ENCODE measurements at places on chromosomes 5 and 9.
A peak's percentile ranks its signal among the peaks of the same experiment; 100 is the strongest.

DNA sequence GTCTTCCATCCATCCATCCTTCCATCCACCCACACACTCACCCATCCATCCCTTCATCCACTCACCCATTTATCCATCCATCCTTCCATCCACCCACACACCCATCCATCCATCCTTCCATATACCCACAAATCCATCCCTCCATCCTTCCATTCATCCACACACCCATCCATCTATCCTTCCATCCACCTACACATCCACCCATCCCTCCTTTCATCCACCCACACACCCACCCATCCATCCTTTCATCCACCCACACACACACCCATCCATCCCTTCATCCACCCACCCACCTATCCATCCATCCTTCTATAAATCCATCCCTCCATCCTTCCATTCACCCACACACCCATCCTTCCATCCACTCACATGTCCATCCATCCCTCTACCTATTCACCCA lies 23.6 kb downstream of the DRD1 start:
- no peak for DNase-seq

DNA sequence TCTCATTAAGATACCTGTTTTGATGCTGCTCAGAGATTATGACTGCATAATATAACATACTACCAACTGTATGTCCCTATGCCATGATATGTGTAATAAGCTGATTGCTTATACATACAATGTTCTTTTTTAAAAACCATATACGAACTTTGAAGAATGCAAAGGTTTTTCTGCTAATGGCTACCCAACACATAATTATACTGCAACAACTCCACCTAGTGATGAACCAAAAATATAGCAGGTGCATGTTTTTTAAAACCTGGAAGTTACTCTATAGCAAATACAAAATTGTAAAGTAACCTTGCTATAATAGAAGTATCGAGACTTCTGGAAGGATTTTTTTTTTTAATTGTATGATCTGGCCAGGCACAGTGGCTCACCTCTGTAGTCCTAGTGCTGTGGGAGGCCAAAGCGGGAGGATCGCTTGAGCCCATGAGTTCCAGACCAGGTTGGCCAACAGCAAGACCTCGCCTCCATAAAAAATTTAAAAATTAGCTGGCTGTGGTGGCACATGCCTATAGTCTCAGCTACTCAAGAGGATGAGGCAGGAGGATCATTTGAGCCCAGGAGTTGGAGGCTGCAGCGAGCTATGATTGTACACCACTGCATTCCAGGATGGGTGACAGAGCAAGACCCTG lies 49.1 kb downstream of the HOMER1 start:
- DNase-seq: no peak

DNA sequence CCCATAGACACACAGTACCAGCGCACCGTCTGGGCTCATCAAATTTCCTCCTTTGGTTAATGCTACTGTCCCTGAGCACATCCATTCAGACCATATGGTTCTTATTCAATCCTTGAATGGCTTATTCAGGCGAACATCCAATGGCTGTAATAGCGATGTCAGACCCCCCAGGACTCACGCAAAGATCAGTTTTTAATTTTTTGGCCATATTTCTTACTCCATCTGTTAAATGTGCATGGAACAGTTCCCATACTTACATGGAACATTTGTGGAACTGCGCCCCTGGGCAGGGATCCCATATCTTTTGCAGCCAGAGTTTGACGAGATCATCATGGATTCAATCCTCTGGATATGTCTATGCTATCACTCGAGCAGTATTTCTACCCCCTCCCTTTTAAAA lies 213.2 kb downstream of the ADAMTS6 start:
- no peak for DNase-seq

- DNase-seq: no peak
Observed at GRCh38 chr5:158530115-158530514, 569.6 kb downstream of the EBF1 start.

DNA sequence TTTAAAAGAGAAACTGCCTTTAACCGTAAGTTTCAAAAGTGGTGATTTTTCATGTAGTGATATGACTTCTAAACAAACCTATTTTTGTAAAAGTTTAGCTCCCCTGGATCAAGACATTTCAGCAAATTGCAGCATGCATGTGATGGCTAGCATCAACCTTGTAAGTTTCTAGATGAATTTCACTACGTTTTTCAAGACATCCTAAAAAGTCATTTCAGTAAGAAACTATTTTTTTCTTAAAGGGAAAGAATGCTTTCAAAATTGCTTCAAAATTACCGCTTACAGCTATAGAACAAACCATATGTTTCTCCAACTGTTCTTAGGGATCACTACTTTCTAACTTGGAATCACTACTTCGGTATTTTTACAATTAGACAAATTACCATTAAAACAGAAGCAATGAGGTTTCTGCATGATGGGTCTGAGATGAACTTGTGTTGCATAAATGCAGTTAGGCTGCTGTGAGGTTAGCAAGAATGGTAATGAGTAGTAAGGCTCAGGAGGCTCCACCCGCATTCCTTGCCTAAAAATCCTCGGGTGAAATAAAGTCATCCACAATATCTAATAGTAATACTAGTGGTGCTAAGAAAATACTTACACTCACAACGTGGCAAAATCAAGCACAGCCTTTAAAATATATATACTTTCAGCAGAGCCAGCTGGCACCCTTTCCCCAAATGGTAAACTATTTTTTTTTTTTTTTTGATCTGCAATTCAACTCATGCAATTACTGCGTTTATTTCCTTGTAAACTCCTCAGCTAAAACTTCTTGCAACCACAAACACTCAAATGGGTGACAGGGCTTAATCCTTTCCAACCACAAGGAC lies 53.8 kb downstream of the CDC14B start:
- no peak for DNase-seq

DNA sequence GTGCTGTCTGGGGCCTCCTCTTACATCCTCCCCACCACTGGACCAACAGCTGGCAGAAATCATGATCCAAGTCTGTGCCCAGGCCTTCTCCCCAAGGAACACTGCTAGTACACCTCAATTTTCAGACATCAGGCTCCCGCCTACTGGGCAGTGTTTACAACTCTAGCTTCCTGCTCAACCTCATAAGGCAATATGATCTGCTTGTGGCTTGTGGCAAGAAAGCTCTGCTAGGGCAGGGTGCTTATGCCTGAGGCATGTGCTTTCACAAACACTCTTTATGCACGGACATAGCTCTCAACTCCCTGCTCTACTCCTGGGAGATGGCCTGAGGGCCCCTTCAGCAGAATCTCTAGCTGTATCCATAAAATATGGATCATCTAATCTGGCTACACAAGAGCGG lies 32.5 kb downstream of the SH3TC2 start:
- DNase-seq: no peak

- DNase-seq: no peak
Observed at GRCh38 chr9:30382271-30382670, 2002.2 kb upstream of the ACO1 start.

- DNase-seq: no peak
Observed at GRCh38 chr9:86708918-86709835, 238.1 kb downstream of the GAS1 start.

DNA sequence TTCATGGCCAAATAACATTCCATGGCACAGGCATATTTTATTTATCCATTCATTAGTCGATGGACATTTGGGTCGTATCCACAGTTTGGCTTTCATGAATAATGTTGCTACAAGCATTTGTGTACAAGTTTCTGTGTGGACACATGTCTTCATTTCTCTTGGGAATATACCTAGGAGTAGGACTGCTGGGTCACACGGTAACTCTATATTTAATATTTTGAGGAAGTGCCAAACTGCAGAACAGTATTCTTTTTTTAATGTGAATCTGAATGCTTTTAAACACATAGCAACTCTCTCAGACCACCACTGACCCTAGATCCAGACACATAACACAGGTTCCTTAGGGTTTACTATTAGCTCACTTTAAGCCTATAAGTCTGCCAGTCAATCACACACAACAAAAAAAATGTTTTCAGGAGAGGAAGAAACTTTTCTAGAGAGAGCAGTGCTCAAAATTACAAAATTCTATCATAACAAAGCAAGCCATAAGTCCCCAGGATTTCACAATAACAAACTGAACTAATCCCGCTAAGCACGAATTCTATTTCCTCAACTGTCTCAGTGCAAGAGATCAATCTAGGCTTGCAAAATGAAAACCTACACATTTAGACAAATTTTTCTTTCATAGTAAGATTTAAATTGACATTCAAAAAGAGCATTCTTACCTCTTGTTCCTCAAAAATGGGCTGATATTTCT lies 41.8 kb upstream of the GABBR2 start:
- DNase-seq: no peak

DNA sequence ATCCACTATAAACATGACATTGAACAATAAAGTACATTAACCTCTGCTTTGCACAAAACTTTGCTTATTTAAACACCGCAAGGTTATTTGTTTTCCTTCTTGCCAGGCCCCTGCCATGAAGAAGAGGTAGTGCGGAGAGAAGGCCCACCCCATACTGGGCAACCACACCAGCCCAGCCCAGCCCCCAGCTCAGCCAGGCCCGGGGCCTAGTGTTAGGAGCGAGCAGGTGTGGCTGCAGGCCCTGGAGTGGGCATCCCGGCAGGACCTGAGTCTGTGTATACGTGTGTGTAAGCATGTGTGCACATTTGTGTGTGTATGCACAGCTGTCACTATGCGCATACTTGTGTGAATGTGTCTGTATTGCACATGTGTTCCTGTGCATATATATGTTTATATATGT lies 90.4 kb upstream of the MVB12B start:
- DNase-seq: no peak

DNA sequence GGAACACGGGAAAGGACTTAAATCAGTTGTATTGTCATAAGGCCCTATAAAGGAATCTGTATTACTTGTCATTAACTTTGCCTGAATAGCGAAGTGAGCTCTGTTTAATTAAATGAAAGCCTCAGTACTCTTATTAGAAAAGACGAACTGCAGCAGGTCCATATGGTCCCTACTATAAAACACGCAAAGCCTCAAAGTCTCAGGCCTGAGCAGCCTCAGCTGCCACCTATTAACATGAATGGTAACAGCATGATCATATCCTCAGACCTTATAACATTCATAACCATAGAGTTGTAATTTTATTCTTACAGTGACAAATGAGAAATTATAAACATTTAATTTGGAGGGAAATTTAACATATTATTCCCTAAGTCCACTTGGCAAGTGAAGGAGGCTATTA lies 1113.7 kb upstream of the WWC1 start:
- DNase-seq: no peak

- DNase-seq: no peak
Observed at GRCh38 chr9:94826044-94826443, 99.5 kb downstream of the AOPEP start.

DNA sequence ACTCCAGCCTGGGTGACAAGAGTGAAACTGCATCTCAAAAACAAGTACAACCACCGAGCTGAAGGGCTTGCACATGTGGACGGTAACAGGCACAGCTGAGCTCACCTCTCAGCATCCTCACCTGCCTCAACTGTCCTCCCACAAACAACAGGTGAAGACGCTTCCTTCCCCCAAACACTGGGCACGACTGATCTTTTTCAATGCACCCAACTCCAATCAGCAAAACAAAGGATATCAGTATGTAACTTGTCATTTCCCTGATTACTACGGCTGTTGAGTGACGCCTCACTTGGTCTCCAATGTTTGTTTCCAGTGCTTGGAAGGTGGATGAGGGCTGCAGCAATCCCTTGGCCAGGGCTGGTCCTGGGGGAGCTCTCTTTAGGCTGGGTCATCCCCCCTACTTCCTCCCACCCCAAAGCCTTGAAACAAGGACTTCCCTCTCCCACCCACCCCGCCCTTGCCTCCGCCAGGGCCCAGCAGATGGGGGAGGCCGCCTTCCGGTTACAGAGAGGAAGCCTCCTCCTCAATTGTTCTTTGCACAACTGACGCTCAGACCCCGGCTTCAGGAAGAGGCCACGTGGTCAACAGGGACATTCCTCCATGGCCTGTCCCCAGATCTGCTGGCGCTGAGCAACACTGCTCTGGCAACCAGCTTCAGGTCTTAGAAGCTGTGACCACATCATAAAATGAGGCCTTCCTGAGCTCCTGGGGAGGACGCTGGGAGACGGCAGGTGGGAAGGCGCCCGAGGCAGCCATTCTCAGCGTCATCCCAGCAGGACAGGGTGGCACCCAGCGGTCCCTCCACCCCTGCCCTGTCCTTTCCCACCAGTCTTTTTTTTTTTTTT lies 5.9 kb downstream of the FAM78A start:
- DNase-seq: peak; percentile 45

DNA sequence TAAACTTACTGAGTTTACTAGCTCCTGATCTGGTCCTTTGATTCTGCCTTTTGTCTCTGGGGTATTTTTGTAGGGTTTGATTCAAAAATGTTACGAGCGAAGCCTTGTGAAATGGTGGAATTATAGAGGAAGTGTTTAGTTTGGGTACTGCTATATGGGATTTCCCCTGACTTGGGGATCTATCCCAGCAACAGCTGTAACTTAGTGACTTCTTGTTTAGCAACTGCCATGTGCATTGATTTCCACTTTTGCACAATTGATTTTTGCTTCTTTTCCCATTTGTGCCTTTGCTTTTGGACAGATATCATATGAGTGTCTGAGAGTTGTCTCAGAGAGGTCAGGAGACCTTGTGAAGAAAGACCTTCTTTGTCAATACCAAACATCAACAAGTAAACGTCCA lies 248.5 kb upstream of the DAP start:
- no peak for DNase-seq

- no peak for DNase-seq
Observed at GRCh38 chr5:54021431-54022164, 288.8 kb downstream of the ARL15 start.

DNA sequence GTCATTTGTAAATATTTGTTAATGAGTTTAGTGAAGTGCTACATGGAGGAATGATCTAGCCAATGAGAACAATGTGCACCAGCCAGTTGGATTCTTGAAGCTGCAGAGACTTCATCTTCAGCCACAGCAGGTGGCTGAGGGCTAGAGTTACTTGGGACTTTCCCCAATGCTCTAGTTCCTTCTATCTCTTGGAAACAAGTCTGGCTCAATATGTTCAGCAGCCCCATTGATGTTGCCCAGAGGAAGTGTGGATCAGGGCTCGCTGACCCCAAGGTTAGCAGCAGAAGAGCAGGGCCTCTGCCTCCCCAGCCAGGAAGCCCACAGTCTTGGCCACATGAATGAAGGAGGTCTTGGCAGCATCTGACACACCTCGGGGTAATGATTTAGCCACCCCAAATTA lies 117.5 kb downstream of the SLC1A3 start:
- no peak for DNase-seq

DNA sequence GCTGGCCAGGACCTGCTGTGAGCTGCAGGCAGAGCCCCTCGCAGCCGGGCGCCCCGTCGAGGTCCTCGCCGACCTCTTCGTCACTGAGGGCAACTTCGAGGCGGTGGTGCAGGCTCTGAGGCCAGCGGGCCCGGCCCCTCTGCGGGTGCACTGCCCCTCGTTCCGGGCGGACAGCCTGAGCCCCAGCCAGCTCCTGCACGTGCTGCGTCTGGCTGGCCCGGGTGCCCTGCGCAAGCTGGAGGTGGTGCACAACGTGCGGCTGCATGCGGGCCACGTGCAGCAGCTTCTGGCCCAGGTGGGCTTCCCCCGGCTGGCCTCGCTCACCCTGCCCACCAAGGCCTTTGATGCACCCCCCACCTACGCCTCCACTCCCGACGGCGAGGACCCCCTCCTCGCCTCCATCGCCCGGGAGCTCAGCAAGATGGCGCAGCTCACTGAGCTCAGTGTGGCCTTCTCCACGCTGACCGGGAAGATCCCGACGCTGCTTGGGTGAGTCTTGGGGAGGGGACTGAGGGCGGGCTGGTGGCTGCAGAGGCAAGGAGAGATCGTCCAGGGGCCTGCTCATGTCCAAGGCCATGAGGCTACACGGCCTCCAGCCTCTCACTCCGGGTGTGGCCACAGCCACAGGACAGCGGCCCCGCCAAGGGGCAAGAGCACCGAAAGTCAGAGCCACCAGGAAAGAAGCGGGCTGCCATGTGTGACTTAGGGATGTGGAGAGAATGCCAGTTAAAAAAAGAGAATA lies 825 bp downstream of the LRRC14B start:
- DNase-seq: no peak

Data from islet precursor cell (in vitro differentiated cells).